ENCODE measurements at places on chromosomes 4 and X. TPM values are rescaled to one million over a fixed set of nuclear protein-coding genes. Genes with fewer than 3 reads are reported as not detected.

GRCh38 chrX:13652287-13652793 is 601 bp upstream of the TCEANC start:
- H3K4me3 ChIP-seq: peak overlapping the region; percentile 58
- peaks cover 14% of the 10 kb centered on the region for H3K4me1 ChIP-seq
- peak overlapping the region; percentile 95 for H3K27ac ChIP-seq
- H3K36me3 ChIP-seq: no peaks in the 10 kb centered on the region
- no peak for DNase-seq

GRCh38 chrX:123869488-123869887 is 9.6 kb downstream of the XIAP start:
- H3K4me3 ChIP-seq: no peak overlapping the region
- no peaks in the 10 kb centered on the region for H3K27me3 ChIP-seq
- no peak overlapping the region for H3K27ac ChIP-seq
- DNase-seq: no peak

- no peak for DNase-seq
- no peaks in the 10 kb centered on the region for H3K4me1 ChIP-seq
- H3K27me3 ChIP-seq: no peaks in the 10 kb centered on the region
- no peak overlapping the region for H3K4me3 ChIP-seq
- no peaks in the 10 kb centered on the region for H3K36me3 ChIP-seq
These were observed 164.0 kb upstream of the TRAM1L1 start for GRCh38 chr4:117249333-117249732.

DNA sequence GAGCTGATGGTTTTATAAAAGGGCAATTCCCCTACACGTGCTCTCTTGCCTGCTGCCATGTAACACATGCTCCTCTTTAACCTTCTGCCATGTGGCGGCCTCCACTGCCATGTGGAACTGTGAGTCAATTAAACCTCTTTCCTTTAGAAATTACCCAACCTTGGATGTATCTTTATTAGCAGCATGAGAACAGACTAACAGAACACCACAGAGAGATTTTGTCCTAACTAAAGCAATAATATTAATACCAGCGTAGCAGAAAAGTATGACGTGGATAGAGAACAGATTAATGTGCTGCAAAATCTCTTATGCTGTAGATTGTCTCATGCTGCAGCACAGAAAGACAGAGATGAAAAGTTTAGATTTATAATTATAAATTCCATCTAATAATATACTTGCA is 23.1 kb downstream of the AIMP1 start:
- no peak for DNase-seq
- no peaks in the 10 kb centered on the region for H3K36me3 ChIP-seq
- no peak overlapping the region for H3K4me3 ChIP-seq
- H3K4me1 ChIP-seq: no peaks in the 10 kb centered on the region

- H3K36me3 ChIP-seq: no peaks in the 10 kb centered on the region
- H3K4me3 ChIP-seq: no peak overlapping the region
- no peak for DNase-seq
- H3K4me1 ChIP-seq: no peaks in the 10 kb centered on the region
- H3K27ac ChIP-seq: no peak overlapping the region
These were observed 213.9 kb downstream of the SPOCK3 start for GRCh38 chr4:167020410-167020809.

GRCh38 chr4:150938417-150938816 is 76.7 kb downstream of the LRBA start:
- H3K36me3 ChIP-seq: no peaks in the 10 kb centered on the region
- H3K27ac ChIP-seq: no peak overlapping the region
- DNase-seq: no peak
- no peaks in the 10 kb centered on the region for H3K4me1 ChIP-seq
- H3K27me3 ChIP-seq: no peaks in the 10 kb centered on the region
- H3K4me3 ChIP-seq: no peak overlapping the region

GRCh38 chrX:67622053-67622585 is 78.3 kb downstream of the AR start:
- no peak overlapping the region for H3K27ac ChIP-seq
- no peak for DNase-seq
- no peaks in the 10 kb centered on the region for H3K4me1 ChIP-seq
- H3K27me3 ChIP-seq: no peaks in the 10 kb centered on the region
- no peaks in the 10 kb centered on the region for H3K36me3 ChIP-seq

DNA sequence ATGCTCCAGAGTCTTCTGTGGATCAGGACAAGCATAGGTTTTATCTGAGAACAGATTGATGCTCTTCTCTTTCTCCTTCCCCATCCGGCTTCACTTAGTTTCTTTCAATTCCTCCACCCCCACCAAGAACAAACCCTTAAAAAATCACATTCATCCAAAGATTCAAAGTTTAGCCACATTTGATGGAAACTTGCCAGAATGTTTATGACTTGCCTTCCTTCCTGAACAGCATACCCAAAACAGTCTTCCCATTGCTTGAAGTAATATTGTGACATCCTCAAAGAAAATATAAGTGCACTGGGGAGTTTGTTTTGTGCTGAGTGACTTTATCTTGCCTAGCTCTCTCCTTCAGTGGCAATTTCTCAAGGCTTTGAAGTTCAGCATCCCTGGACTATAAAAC is 83.0 kb downstream of the MAGEB17 start:
- no peaks in the 10 kb centered on the region for H3K27me3 ChIP-seq
- H3K27ac ChIP-seq: no peak overlapping the region
- no peaks in the 10 kb centered on the region for H3K36me3 ChIP-seq
- DNase-seq: no peak
- H3K4me1 ChIP-seq: no peaks in the 10 kb centered on the region

DNA sequence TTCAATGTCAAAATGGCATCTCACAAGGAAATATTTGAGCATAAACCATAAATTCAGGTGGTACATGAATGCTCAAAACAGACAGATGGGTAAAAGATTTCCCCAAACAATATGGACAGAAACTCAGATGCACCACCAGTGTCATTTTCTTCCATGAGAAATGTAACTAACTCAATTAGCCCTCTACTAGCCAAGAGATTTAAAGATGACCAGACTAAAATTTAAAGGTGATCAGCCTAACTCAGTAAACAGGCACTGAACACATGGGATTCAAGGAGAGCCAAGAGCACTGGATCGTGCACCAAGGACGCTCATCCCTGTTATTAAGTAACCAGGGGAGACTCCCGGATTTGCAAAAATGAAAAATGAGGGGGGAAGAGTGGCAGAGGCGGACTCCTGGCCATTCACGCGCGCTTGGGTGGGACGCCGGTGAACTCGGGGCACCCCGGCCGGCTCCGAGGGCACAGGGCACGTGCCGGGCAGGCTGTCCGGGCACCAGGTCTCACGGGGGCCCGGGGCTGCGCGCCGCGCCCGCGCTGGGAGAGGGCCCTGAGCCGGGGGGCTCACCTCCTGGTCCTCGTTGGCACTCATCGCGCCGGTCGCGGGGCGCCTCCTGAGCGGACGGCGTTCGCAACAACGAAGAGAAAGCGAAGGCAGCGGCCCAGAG is 490 bp downstream of the RWDD4 start:
- H3K4me3 ChIP-seq: peak overlapping the region; percentile 88
- no peaks in the 10 kb centered on the region for H3K27me3 ChIP-seq
- no peaks in the 10 kb centered on the region for H3K4me1 ChIP-seq
- DNase-seq: peak; percentile 33
- no peaks in the 10 kb centered on the region for H3K36me3 ChIP-seq

Gene RAB33A
- total RNA-seq: 0.50 TPM

Gene FAM184B
- 0.94 TPM for total RNA-seq

Gene PROM1
- 34.3 TPM for total RNA-seq
